AG10803 (cell line): ENCODE measurements at places on chromosomes 2 and 18.

- DNase-seq: no peak
These were observed 256.1 kb downstream of the RPRM start for GRCh38 chr2:153222231-153223165.

DNA sequence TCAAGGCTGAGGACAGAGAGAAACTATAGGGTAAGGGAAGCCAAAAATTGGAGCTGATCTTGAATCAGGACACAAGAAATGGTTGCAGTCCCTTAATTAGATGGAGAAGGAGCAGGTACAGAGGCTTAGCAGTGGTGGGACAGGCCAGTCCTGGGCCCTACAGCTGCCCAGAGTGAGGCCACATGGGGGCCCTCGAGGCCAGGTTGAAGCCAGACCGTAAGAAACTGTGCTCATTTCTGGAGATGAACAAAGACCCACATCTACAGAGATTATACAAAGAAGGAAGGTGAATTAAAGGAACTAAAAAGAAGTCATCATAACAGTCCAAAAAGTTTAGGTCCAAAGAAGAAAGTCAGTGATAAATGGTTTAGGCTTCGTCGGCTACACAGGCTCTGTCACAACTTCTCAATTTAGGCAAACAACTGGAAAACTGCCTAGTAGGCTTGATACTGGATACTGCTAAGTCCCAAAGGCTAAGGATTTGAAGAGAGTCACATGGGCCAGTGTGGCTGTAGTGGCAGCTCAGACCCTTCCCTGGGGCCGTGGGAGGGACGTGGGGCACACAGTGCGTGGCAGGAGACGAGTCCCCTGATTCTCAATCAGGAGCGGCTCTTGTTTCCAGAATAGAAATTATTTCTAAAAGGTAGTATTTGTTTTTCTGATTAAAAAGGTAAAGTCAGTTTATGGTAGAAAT, 50.4 kb upstream of the CNGA3 start:
- DNase-seq: no peak

DNA sequence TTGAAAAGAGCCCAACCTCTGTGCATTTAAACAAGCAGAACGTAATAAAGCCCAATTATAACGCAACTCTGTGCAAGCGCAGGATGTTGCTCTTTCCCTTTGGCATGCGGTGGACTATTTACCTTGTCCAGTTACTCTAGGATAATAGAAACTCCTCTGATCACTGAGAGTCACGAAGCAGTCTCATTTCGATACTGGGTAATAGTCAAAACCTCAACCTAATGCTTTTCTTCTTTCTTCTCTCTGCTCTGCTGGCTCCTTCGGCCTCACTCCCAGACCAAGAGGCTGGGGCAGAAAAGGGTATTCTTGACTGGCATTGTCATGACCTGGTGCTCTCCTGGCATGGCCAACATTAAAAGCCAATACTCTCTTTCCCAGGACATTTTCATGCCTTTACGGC, 89.7 kb upstream of the GCFC2 start:
- DNase-seq: no peak

- peak; percentile 95 for DNase-seq
These were observed at the start of gene COX5B for GRCh38 chr2:97645695-97646629. TSS of gene COX5B (plus strand) at chr2:97646062. CDS start at chr2:97646087, 25 bp downstream.

DNA sequence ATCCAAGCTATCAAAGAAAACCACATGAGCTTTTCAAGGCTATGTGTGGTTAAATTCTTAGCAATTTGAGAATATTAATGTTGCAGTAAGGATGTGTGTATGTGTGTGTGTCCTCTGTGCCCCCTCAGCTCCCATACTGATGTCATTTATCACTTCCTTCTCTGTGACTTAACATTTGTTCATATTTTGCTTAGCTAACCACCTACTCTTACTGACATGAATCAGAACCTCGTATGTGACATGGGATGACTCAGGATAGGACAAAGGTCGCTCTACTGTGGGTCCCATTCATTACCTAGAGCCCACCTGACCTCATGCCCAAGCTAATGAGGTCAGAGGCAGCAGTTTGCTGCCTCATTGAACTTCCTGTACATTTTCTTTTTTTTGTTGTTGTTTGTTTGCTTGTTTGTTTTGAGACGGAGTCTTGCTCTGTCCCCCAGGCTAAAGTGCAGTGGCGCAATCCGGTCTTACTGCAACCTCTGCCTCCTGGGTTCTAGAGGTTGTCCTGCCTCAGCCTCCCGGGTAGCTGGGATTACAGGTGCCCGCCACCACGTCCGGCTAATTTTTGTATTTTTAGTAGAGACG, 36.3 kb downstream of the MOGAT1 start:
- peak; percentile 68 for DNase-seq

DNA sequence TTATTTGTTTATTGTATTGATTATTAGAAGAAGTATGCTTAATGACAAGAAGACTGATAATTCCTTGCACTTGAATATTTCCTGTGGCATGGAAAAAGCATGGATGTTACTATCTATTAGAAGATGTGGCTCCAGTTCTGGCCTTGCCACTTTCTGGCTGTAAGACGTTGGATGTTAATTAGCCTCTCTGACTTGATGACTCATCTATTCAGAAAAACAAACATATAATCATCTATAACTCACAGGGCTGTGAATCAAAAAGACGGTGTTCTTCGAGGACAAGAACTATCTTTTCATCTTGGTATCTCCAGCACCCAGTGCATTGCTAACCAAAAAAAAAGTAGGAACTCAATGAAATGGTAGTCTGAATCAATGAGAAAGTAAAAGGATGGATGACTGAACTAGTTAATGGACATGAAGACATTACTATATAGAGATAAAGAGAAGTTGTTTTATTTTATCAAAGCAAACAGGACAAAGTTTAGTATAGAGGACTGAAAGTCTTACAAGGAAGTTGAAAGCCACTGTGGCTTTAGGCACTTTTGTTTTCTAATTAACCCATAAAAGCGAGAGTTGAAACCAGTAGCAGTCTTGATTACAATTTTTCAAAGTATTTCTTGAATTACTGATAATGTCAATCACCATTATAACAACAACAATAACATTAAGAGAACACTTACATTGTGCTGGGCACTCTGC, 145.3 kb downstream of the RND3 start:
- no peak for DNase-seq

DNA sequence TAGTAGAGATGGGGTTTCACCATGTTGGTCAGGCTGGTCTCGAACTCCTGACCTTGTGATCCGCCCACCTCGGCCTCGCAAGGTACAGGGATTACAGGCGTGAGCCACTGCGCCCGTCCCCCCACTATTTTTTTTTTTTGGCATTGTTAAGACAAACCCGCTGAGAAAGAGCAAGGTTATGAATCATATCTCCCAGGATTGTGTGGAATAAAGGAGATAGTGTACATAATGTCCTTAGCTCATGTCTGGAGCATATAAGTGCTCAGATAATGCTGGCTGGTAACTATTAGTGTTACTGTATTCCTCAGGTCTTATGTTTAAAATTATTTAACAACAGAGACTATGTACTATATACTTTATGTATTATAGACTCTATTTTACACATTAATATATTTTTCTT, 36.0 kb downstream of the TTC27 start:
- no peak for DNase-seq

DNA sequence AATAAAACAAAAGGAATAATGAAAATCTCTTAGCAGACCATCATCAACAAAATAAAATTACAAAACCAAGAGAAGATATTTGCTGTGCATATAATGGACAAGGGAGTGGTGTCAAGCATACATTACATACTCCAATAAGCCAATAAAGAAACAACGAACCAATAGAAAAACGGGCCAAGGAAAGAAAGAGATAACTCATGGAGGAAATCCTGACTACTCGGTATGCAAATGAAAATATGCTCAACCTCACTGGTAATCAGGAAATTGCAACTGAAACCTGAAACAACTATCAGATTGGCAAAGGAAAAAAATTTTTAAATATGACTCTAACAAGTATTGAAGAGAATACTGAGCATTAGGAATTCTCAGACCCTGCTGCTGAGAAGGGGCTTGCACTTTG, 84.7 kb downstream of the BCL2 start:
- no peak for DNase-seq

DNA sequence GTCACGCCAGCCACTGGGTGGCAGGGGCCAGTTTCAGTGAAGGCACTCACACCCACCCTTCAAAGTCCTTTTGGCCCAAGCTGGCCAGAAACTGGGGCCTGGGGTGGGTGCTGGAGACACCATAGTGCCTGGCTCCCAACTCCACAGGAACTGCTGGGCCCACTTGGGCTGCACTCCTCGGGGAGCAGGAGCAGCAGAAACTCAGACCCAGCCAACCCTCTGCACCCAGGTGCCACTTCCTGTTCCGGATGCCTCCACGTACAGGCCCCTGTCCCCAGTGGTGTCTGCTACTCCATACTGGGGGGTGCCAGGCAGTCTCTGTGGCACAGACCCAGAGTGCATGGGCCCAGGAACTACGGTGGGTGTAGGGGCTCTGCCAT, 42.5 kb upstream of the ZNF519 start:
- no peak for DNase-seq

- DNase-seq: peak; percentile 88
These were observed at the start of gene ZNF236 for GRCh38 chr18:76822506-76823160. TSS of gene ZNF236 (plus strand) at chr18:76822557. CDS start at chr18:76822608, 51 bp downstream.

DNA sequence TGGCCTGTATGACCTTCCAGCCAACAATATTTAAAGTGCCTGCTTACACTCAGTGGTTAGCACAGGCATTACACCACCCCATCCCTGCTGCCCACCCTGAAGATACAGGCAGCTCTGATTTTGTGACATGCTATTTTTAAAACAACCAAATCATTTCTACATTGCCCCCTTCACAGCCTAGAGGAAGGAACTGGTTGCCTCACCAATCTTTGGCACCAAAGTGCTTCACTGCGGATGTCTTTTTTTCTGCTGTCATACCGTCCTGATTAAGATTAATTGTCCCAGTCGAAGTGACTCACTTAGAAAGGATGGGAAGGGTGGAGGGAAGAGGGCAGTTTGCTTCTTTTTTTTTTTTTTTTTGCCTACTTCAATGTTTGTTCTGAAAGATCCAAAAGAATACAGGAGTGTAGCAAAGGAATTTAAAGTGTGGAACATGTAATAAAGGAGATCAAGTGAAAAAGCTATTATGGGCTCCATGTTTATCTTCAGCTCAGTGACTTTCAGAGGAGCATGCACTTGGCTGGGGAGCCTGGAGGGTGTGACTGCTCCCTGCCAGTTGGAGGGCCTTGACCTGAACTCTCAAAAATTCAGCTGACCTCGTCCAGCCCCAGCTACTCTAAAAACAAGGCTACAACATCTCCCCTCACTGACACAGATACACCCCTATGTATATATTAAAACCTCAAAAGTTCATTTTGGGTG, 501.1 kb upstream of the TNP1 start:
- peak; percentile 94 for DNase-seq

DNA sequence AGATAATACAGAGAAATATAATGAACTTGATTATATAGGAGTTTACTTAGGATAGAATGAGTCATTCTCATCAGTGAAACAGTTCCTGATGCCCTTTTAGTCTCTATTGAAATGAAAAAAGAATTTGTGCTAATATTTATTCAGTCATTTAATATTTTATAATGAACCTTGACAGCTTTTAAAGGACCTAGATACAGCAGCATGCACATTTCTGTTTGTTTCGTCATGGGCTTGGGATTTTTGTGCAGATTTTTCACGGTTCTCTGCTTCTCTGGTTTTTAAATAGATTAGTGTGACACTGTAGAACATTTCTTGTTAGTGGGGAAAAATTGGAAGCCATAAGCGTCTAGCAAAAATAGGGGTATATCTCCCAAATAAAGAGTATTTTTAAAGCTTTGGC, 60.7 kb downstream of the NABP1 start:
- no peak for DNase-seq

DNA sequence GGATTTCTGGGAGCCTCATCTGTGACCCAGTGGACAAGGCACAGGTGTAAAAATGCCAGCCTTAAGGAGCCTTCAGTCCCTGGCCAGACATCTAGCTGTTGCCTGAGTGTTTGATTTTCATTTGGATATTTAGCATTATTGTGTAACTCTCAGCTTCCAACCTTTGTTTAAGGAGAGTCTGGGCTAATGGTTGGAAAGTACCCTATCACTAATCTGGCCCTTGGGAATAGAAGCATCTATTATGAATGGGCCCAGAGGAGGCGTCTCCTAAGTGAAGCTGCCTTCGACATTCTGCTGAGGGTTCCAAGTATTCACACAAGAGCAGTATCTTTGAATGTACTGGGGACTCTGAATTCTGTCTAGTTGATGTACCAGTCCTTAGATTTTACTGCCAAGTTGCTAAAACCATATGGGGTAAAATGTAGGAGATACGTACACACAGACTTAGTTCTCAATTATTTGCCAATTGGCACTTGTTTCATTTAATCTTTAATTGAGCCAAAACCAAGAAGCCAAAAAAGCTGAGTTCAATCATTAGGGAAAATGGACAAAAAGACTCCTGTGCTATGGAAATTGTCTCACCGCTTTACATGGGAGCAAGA, 7.2 kb upstream of the ANKRD29 start:
- DNase-seq: no peak

DNA sequence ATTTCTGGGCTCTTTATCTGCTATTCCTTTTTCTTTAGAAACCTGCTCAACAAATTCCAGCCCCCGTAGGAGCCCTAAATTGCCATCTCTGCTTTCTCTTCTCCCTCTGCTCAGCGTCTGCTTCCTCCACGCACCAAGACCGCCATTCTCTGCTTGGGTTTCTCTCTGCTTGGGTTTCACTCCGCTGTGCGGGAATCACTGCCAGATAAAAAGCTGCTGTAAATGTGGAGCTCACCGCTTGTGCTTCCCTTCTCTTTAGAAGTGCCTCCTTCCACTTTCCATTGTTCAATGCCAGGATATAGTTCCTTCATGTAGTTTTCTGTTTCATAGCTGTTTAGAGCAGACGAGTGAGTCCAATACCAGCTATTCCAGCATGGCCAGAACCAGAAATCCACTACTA, 45.9 kb downstream of the TMEM237 start:
- no peak for DNase-seq

DNA sequence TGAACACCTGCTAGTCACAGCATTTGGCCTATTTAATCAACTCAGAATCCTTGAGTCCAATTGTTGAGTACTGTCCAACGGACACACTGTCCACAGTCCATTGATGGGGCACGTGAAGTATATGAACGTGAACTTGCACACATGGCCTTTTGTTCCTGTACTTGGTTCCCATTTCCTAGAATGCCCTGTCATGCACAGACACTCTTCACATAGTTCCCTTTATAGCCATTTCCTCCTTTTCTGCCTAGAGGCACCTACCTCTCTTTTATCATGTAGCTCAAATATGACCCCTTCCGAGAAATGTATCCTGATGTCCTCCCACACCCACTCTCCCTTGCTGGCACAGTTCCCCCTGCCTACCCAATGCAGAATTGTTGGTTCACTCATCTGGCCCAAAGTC, 8.7 kb upstream of the CRYGA start:
- DNase-seq: no peak

DNA sequence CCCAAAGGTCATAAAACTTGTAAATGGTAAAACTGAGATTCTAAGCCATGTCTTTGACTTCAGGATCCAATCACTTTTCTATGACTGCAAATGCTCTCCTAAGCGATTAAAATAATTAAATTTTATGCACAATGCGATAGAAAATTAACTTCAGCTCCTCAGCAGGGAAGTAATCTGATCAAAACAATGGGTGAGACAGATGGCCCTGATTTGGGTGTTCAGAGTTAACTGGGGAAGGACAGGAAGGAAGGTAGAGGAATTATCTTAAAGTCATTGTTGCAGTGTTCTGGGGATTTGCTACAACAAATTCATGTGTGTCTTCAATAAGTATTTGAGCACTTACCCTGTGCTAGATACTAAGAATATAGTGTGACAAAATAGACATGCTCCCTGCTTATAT, 446.0 kb upstream of the MEX3C start:
- no peak for DNase-seq

- peak; percentile 53 for DNase-seq
These were observed at the start of gene CREG2 for GRCh38 chr2:101387151-101387834. TSS of gene CREG2 (minus strand) at chr2:101387503. CDS start at chr2:101387457, 46 bp downstream.

GRCh38 chr2:27306573-27307286, 1.5 kb downstream of the UCN start:
- DNase-seq: no peak

- peak; percentile 37 for DNase-seq
These were observed 23.4 kb downstream of the NEMP2 start for GRCh38 chr2:190511104-190511503.
